ENCODE measurements at places on chromosomes 6 and 20.
A peak's percentile ranks its signal among the peaks of the same experiment; 100 is the strongest.

GRCh38 chr6:52407467-52407866, 12.7 kb upstream of the EFHC1 start:
- peak; percentile 26 for DNase-seq

DNA sequence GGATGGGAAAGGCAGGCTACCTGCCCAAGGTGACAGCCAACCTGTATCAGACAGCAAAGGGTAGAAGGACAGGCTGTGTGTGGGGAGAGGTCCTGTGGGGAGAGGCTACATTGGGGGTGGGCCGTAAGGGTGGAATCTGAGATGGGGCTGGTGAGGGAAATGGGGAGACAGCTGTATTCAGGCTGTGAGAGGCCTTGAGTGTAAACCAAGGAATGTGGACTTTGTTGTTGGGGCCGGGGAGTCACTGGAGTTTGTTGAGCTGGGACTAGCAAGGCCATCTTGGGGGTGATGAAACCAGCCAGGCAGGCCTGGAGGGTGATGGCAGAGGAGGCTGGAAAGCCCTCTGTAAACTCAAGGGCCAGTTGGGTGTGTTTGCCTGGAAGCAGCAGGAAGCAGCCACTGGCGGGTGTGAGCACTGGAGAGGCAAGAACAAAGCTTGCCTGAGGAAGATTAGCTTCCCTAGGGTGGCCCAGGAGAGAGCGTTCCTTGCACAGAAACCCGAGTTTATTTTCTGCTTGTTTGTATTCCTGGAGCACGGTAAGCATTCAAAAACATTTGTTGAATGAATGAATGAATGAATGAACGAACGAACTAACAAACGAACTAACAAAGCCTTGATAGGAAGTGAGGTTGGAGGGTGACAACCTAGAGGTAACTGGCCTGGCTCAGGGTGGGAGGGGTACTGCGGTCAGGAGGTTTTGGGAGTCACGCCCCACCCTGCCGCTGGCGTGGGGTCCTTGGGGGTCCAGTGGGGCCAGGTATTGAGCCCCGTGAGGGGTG, 18.9 kb downstream of the TTBK1 start:
- DNase-seq, result no peak

- DNase-seq, result no peak
These were observed 313.0 kb upstream of the IRAK1BP1 start for GRCh38 chr6:78554341-78554740.

DNA sequence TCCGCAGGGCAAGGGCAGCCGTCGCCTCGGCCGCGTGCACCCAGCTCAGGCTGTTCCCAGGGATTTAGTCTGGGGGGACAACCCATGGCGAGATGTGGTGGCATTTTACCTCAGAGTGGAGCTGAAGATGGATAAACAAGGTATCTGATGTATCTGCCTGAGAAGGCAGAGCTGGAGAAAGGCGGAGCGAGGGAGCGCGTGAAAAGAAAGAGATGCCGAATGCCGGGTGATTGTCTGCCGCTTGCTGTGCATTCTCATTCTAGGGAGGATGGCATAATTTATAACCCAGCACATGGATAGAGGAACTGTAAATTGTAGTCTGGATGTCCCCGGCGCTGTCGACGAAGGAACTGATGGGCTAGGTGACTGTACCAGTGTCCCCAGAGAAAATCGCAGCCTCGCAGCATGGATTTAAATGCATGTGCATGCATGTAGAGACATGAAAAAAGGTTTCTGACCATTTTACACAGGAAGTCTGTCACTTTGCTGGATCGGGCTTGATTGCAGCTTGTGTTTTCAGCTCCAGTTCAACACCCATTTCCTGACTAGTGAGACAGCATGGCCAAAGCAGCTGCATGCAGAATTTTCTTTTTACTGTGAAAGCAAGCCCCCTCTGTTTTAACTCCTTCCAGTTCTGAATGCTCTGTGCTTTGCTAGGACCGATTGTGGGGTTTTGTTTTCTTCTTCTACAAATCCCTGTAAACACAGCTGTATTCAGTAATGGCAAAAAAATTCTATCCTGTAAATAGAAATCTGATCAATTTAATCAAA, 149.7 kb downstream of the PRL start:
- DNase-seq, result no peak

DNA sequence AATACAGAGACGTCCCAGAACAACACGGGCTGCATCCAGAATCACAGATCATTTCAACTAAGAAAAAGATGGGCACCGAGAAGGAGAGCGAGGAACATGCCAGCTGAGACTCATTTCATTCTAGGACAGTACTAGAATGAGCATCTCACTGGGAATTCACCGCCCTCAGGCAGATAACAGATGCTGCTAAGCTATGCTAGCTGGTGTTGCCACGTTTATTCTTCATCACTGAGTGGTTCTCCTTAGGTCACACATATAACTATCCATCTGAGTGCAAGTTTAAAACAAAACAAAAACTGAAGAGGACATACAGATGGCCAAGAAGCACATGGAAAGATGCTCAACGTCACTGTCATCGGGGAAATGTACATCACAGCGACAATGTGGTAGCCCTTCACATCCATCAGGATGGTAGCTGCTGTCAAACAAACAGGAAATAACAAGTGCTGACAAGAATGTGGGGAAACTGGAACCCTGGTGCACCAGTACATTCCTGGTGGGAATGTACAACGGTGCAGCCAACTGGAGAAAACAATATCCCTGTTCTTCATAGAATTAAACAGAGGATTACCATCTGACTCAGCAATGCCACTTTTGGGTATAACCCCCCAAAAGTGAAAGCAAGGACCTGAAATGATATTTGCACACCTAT, 97.6 kb downstream of the SLC22A23 start:
- no peak for DNase-seq

GRCh38 chr6:45877970-45878590, 137.6 kb downstream of the CLIC5 start:
- no peak for DNase-seq

GRCh38 chr20:3739054-3739925, 6.8 kb downstream of the HSPA12B start:
- no peak for DNase-seq

DNA sequence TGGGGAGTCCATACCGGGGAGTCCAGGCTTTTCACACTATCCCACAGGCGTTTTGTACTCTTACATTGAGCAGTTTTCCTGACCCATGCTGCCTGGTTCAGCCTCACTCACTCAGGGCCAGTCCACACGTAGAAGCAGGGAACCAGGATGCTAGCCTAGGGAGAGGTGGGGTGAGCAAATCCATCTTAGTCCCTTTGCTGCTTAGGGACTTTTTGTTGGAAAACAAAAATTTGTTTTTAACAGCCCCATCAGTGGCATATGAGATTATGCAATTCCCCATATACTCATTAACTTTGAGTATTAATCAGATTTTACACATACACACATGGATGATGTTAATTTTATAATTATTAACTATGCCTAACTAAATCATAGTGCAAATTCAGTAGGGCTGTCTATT, 84.2 kb downstream of the EZR start:
- DNase-seq, result no peak

DNA sequence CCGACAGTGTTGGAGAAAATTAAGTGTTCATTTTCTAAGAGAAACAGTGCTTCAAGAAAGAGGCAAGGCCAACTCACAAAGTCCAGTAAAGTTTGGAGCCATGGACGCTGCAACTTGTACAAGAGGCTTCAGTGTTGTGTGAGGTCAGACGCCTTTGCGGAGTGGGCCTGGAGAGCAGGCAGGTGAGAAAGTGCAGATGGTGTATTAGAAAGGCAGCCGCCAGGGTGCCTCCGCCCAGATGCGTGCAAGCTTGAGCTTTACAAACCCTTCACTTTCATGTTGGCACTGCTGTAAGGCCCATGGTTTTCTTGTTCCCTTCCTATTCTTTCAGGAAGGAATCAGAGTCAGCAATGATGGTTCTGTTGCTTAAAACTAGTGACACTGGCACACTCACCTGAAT, 25.4 kb upstream of the EXOC2 start:
- no peak for DNase-seq

GRCh38 chr20:34190262-34190661, 51.0 kb upstream of the ASIP start:
- no peak for DNase-seq
